Hippocampal formation (tissue), 2 donors: ENCODE measurements at places on chromosomes 7 and 10.

DNA sequence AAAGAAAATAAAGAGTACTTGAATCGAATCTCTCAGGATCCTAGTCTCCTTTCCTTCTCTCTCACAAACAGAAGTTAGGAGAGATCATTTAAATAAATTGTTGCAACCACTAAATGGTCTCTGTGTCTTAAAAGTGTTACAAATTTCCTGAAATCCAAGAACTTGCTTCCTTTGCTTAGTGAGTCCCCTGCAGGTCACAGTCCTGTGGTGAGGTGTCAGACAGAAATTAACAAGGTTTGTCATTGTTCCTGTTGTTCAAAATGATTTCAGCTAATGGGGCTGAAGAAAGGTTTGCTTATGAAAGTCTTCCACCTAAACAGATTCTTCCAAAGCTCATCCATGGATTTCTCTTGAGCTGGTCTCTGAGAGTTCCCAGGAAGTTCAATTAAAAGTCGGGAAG, 151.6 kb upstream of the SLC26A5 start:
- no peak for DNase-seq

DNA sequence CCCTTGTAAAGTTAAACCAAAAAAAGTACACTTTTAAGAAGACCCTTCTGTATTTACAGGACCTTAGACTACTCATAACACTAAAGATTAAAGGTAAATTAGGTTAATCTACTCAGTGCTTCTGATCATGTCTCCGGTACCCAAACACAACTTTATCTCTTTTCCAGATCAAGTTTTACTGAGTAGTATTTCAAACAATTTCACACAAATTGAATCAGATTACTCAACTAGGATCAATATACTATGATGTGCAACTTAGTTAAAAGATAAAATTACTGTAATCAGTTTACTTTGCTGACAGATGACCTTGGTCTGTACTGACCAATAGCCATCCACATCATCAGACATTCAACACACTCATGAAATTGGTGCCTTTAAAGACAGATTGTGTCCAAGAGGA, 191.4 kb downstream of the SEMA3A start:
- DNase-seq = no peak

DNA sequence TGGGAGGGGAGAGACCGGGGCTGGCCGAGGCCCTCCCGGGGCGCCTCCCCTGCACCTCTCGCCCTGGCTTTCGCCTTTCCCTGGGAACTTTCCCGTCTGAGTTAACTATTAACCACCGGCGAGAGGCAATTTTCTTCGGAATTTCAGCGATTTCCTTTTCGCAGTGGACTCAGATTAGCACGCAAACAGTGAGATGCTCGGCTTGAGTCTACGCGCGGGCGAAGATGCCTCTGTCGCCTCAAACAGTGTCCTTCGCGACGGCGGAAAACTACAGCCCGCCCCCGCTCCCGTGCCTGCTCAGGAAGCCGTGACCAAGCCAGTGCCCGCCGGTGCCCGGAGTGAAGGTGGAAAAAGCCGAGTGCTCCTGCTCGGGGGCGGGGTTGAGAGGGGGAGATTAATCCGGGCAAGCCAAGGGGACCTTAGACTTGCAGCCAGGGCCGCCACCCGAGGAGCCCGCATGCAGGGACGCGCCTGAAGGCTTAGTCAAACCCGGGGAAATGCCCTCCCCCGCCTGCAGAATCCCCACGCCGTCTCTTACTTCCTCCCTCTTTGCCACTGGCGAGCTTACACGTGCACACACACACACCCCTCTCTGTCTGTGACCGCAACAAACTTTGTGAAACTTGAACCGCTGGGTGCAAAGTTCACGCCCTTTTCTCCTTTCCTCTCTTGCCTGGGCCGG, 14.5 kb upstream of the PAX2 start:
- no peak for DNase-seq

DNA sequence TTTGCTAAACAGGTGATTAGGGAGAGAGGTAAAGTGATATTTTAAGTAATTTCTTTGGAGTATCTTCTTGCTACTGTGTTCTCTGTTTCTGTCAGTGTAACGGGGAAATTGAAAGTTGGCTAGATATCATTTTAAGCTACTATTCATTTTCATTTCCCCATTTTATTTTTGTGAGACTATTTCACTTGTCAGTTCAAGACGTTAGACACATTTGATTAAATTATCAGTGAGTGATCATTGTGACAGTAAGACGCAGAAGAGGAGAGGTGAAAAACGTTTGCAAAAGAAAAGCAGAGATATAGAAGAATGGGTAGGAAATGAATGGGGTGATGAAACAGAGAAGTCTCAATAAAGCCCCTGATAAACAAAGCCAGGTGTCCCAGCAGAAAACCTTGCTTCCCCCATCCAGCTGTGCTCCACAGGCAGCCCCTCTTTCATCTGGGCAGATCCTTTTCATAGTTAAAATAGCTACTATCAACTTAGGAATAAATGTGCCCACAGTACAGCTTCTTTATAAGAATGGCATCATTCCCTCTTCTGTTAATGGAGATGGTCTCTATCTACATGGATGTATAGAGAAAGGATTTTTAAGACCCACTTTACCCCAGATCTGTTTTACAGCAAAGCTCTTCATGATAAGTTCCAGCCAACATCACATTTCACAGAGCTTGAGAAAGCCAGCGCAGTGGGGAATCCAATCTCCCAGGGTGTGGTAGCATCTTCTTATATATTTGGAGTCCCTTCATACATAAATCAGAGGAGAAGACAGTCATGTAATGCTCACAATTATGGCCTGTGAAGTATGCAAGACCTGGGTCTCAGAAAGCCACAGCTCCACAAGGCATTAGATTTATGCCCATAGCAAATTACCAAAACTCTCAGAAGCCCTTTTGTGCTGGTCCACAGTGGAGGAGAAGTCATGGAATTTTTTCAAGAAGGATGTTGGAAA, 138.1 kb upstream of the ITGB1 start:
- no peak for DNase-seq

GRCh38 chr7:44587843-44588711, 6.0 kb upstream of the TMED4 start:
- DNase-seq = peak; percentile 59

- no peak for DNase-seq
Observed at GRCh38 chr7:27204851-27205322, 5.0 kb upstream of the HOXA13 start.

DNA sequence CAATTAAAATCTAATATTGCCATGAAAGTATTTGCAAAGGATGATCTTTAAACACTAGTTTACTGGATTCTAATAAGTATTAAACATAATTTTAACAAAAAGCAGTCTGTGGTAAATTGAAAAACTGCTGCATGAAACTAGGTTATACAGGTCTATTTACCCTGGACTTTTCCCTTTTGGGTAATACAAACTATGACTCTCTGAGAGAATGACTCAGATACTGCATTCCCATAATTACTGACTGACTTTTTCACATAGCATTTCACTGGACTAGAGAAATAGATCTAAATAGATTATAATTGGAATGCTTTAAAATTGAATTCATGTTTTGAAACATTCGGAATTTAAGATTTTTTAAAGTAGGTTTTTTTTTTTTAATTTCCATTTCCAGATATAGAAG, 395.7 kb downstream of the THSD7A start:
- no peak for DNase-seq

GRCh38 chr10:59611048-59611447, 98.6 kb downstream of the SLC16A9 start:
- DNase-seq = no peak

DNA sequence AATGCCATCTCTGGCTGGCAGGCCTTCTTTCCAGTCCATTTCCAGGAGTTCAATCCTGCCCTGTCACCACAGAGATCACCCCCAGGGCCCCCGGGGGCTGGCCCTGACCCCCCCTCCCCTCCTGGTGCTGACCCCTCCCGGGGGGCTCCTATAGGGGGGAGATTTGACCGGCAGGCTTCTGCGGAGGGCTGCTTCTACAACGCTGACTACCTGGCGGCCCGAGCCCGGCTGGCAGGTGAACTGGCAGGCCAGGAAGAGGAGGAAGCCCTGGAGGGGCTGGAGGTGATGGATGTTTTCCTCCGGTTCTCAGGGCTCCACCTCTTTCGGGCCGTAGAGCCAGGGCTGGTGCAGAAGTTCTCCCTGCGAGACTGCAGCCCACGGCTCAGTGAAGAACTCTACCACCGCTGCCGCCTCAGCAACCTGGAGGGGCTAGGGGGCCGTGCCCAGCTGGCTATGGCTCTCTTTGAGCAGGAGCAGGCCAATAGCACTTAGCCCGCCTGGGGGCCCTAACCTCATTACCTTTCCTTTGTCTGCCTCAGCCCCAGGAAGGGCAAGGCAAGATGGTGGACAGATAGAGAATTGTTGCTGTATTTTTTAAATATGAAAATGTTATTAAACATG, 6.0 kb downstream of the CHPF2 start:
- DNase-seq = no peak

- no peak for DNase-seq
Observed at GRCh38 chr7:70527520-70528115, 604.3 kb upstream of the GALNT17 start.

DNA sequence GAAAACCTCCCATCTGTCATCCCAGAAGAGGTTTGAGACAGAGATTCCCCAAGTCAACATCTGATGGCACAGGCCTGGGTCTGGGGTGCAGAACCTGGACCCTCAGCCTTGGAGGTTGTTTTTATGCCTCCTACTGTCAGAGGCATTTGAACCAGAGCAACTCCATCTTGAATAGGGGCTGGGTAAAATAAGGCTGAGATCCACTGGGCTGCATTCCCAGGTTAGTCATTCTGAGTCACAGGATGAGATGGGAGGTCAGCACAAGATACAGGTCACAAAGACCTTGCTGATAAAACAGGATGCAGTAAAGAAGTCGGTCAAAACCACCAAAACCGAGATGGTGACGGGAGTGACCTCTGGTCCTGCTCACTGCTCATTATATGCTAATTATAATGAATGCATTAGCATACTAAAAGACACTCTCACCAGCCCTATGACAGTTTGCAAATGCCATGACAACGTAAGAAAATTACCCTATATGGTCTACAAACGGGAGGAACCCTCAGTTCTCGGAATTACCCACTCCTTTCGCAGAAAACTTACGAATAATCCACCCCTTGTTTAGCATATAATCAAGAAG, 92.0 kb downstream of the ITGA8 start:
- no peak for DNase-seq

DNA sequence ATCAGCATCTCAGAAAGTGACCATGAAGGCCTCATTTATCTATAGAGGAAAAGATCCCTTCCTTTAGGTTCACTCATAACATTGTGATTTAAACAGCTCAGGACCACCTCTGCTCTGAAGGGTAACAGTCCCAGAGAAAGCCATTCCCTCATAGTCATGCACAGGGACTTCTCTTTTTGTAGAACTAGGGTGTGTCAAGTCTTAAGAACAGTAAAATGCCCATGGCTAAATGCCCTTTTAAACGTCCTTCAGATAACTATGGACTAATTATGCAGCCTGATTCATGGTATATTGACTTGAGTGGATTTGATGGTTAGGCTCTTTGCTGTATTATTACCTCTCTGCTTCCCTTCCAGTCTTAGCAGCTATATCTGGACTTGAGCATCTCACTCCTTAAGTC, 337.8 kb downstream of the SORCS1 start:
- no peak for DNase-seq

DNA sequence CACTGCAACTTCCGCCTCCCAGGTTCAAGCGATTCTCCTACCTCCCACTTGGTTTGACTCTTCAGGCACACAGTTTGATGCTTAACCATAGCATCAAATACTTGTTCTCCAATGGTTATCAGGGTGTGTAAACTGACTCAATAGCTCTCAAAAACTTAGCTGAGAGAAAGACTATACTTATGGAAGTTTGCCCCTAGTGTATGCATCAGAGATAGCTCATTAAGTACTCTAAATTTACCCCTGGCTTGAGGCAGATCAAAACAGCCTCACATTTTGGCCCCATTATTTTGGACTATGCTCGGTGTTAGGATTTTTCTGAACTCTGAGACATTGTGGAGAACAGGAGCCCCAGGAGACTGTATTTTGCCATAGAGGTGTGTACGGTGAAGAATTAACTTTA, 40.8 kb upstream of the SLC35B4 start:
- DNase-seq = no peak

- no peak for DNase-seq
Observed at GRCh38 chr7:16114633-16115032, 306.7 kb downstream of the CRPPA start.

DNA sequence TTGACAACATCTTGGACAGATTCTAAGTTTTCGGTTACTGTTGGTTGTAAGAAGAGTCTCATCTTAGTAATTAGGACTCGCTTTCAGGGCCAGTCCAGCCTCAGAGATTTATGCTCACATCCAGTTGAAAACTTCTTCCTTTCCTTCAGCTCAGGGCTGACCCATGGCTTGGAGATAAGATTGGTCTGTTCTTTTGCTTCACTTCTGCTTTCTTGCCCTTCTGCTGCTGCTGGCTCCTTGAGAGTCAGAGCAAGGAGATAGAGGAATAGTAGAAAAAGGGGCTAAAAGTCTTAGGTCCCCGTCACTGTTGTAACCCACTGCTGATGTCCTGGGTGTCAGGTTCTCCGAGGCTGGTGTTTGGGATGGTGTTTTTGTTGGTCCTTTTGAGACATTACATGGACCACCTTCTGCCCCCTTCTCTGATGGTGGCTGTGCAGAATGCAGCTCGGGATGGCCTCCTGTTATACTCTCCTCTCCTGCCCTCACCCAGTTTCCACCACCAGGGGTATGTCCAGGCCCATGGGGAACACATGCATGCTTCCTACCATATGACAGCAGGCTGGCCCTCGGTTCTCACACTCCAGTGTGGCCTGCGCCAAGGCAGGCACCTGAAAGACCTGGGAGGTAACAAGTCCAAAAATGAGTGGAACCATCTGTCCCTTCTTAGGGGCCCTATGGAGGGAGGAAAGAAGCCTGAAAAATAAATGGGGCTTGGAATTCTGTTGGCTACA, 67.8 kb upstream of the PCBD1 start:
- DNase-seq = no peak
